ENCODE measurements at places on chromosomes 2 and 18.

DNA sequence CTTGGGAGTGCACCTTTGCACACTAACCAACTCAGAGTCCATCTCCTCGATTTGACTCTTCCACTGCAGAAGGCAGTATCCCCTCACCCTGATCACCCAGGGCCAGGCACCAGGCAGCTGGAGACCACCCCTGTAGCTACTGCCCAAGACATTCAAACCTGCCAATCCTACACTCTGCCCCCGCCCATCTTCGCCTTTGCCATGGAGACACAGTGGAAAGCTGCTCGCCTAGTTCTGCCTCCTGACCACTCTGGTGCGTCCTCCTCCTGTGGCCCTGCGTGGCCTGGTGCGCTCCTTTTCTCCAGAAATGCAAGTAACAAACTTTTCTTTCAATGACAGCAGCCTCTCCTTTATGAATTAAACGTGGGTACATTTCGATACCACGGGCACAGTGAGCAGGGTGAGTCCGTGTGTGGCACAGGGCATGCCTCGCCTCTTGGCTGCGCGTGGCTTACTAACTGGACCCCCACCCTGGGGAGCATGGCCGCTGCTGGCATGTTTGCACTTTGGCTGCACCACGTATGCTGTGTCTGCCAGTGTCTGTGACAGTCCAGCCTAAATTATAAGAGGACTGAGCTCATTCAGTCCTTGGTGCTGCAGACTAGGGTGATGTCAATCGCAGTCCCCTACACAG lies 47.6 kb downstream of the LONRF2 start:
- no peak for DNase-seq

- no peak for DNase-seq
Observed at GRCh38 chr18:45221363-45221762, 393.9 kb upstream of the SLC14A2 start.

GRCh38 chr2:71299507-71299906 lies 32.1 kb upstream of the ZNF638 start:
- DNase-seq = peak; percentile 42

GRCh38 chr2:55846426-55846825 lies 77.2 kb downstream of the EFEMP1 start:
- no peak for DNase-seq

Measured in CD4-positive, alpha-beta T cell treated with Interleukin-21 for 1 hour (primary cell).